Ovary (tissue), 10 donors: ENCODE measurements at places on chromosomes 16 and 17.
A peak's percentile ranks its signal among the peaks of the same experiment; 100 is the strongest.

DNA sequence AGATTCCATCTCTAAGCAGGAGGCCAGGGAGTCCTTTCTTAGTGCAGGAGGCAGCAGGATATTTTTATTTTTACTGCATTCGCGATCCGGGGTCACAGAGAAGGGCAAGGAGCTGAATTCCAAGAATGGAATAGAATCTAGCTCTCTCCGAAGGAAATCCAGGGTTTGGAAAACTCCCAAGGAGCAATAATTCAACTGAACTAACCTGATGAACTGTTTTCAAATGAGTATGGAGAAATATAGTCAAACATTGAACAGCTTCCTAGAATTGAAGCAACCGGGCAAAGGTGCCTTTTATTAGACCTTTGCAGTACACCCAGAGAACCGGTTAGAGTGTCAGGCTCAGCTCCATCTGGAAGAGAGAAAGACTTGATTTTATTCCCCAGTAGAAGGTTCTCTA lies 120.7 kb upstream of the MAF start:
- no peaks in the 10 kb centered on the region for H3K27me3 ChIP-seq
- H3K4me3 ChIP-seq = no peak overlapping the region
- peak overlapping the region; percentile 67 for H3K27ac ChIP-seq

DNA sequence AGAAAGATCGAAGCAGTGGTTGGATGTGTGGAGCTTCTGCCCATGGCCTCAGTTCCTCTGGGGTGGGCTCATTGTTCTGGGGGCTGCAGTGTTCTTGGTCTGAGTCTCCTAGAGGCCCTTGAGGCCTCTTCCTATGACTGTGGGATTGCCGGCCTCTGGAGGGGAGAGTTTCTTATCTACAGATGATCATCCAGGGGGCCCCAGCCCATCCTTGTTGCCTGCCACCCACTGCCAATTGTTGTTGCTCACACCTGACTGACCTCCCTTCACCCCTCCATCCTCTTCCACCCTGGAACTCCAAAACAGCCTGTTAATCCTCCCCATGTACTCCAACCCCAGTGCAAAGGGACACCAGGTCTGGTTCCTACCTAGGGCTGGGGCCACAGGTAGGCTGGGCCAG lies 5.9 kb downstream of the B3GNT9 start:
- no peak for DNase-seq
- no peaks in the 10 kb centered on the region for H3K4me1 ChIP-seq
- no peak overlapping the region for H3K4me3 ChIP-seq
- H3K27me3 ChIP-seq = no peaks in the 10 kb centered on the region
- H3K27ac ChIP-seq = no peak overlapping the region

- peak overlapping the region; percentile 72 for H3K4me3 ChIP-seq
- peak overlapping the region; percentile 96 for H3K27ac ChIP-seq
- H3K4me1 ChIP-seq = peaks cover 8% of the 10 kb centered on the region
- H3K27me3 ChIP-seq = no peaks in the 10 kb centered on the region
Observed at GRCh38 chr17:82098939-82099763, 1.1 kb upstream of the FASN start.

GRCh38 chr16:70687671-70688245 lies 1.9 kb upstream of the MTSS2 start:
- H3K27me3 ChIP-seq = no peaks in the 10 kb centered on the region
- H3K36me3 ChIP-seq = no peaks in the 10 kb centered on the region
- no peak overlapping the region for H3K4me3 ChIP-seq
- H3K4me1 ChIP-seq = peaks cover 60% of the 10 kb centered on the region

DNA sequence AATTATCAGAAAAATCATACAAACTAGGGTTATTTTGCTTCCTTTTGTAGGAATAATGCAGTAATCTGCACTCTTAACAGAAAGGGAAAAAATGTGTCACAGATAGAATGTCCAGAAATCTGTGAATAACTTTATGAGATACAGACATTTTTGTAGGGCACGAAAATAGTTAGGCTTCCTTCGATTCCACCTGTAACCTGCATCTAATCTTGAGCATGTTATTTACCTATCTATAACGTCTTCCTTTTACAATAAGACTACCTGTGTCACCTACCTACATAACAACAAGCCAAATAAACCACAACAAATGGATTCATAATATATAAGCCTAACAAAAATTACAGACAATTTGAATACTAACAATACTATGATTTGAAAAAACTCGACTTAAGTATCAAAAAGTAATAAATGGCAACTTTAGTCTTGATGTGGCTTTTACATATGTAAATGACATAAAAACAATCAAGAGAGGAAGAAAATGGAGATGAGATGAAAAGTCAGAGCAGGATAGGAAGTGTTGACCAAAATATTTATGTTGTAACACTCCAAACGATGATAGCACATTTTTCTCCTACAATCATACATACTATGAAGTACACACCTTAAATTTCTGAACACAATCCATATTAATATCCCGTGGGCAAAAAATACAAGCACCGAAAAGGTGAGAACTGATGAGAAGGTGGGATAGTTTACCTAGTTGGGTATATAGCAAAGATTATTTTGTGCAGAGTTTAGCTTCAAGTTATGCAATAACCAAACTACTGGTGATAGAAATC lies 2.5 kb downstream of the STAT5B start:
- DNase-seq = no peak
- no peak overlapping the region for H3K4me3 ChIP-seq
- H3K27me3 ChIP-seq = no peaks in the 10 kb centered on the region
- H3K36me3 ChIP-seq = no peaks in the 10 kb centered on the region

DNA sequence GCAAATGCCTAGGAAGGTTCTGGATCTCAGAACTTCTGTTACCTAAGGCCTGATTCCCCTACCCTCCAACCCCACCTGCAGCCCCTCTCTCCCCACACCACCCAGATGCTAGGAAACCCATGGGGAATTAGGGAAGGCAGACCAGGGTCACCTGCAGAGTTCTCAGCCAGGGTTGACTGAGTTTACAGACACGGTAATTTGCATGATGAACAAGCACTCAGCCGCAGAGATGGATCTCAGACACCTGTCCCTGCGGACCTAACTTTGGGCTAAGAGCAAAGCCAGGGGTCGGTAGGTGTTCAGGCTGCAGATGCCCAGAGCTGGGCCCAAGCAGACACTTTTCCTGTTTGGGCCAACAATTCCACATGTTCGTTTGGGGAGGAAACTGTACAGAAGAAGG lies 2.9 kb downstream of the ABI3 start:
- H3K27ac ChIP-seq = no peak overlapping the region
- no peak for DNase-seq
- H3K36me3 ChIP-seq = no peaks in the 10 kb centered on the region

GRCh38 chr16:57113042-57113453 lies 20.7 kb downstream of the CPNE2 start:
- no peak for DNase-seq
- no peak overlapping the region for H3K27ac ChIP-seq
- no peak overlapping the region for H3K4me3 ChIP-seq
- H3K27me3 ChIP-seq = no peaks in the 10 kb centered on the region
- no peaks in the 10 kb centered on the region for H3K4me1 ChIP-seq

GRCh38 chr17:60398227-60398959 lies 6.5 kb upstream of the USP32 start:
- H3K4me3 ChIP-seq = no peak overlapping the region
- H3K27me3 ChIP-seq = no peaks in the 10 kb centered on the region
- no peak overlapping the region for H3K27ac ChIP-seq

DNA sequence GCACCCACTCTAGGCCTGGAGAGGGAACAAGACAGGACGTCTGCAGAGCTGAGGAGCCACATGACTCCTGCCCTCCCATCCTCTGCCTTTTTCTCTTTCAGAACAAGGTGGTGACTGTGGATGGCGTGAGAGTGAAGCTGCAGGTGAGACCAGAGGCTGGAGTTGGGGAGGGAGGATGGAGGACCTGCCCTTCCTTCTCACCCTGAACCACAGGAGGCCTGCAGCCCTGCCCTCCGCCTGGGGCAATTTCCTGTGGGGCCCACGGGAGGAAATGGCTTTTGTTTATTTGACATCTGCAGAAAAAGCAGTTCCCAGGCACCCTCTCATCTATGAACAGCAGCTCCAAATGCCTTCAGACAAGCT lies 5.1 kb downstream of the RAB37 start:
- H3K4me3 ChIP-seq = no peak overlapping the region
- H3K4me1 ChIP-seq = peaks cover 12% of the 10 kb centered on the region
- DNase-seq = no peak
- H3K27ac ChIP-seq = no peak overlapping the region
- no peaks in the 10 kb centered on the region for H3K36me3 ChIP-seq

GRCh38 chr17:70786081-70786480 lies 616.7 kb downstream of the KCNJ2 start:
- DNase-seq = no peak
- H3K36me3 ChIP-seq = no peaks in the 10 kb centered on the region
- no peaks in the 10 kb centered on the region for H3K4me1 ChIP-seq

- no peaks in the 10 kb centered on the region for H3K36me3 ChIP-seq
- no peak for DNase-seq
- H3K27me3 ChIP-seq = no peaks in the 10 kb centered on the region
- no peak overlapping the region for H3K4me3 ChIP-seq
- H3K4me1 ChIP-seq = peaks cover 5% of the 10 kb centered on the region
- H3K27ac ChIP-seq = peak overlapping the region; percentile 16
Observed at GRCh38 chr16:2663553-2664546, 18.5 kb upstream of the KCTD5 start.

GRCh38 chr17:77929180-77929564 lies 29.3 kb upstream of the TNRC6C start:
- no peak overlapping the region for H3K4me3 ChIP-seq
- H3K27me3 ChIP-seq = no peaks in the 10 kb centered on the region
- H3K4me1 ChIP-seq = no peaks in the 10 kb centered on the region
- H3K27ac ChIP-seq = no peak overlapping the region

DNA sequence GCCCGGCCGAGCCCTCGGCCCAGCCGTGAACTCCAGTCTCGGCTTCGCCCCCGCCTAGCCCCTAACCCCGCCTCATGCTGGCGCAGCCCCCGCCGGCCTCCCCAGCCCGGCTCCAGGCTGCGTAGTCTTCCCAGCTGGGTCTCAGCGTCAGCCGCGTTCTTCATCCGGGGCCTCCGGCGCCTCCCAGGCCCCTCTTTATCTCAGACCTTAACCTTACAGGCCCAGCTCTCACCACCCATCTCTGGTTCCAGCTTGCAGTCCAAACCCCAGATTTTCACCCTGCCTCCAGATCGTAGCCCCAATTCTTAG lies at the start of gene PROCA1:
Gene PROCA1, minus strand, starts transcription at position 166 of the 309 bp plus-strand sequence. CDS start 228 bp downstream, outside the sequence.
- no peaks in the 10 kb centered on the region for H3K36me3 ChIP-seq
- peak within 1 kb of the TSS; percentile 66 for H3K4me3 ChIP-seq
- peak within 1 kb of the TSS; percentile 34 for H3K27ac ChIP-seq
- no peaks in the 10 kb centered on the region for H3K27me3 ChIP-seq
- H3K4me1 ChIP-seq = peaks cover 8% of the 10 kb centered on the region
- DNase-seq = no peak

GRCh38 chr17:27521281-27522027 lies 65.2 kb downstream of the KSR1 start:
- H3K36me3 ChIP-seq = no peaks in the 10 kb centered on the region
- peaks cover 8% of the 10 kb centered on the region for H3K4me1 ChIP-seq
- H3K4me3 ChIP-seq = no peak overlapping the region
- H3K27me3 ChIP-seq = no peaks in the 10 kb centered on the region
- no peak overlapping the region for H3K27ac ChIP-seq

DNA sequence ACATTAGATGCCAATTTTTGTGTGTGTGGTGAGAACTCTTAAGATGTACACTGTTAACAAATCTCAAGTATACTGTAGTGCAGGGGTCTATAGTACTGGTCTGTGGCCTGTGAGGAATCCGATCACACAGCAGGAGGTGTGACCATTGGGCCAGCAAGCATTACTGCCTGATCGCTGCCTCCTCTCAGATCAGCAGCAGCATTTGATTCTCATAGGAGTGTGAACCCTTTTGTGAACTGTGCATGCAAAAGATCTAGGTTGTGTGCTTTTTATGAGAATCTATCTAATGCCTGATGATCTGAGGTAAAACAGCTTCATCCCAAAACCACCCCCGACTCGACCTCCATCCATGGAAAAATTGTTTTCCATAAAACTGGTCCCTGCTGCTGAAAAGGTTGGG lies 12.6 kb downstream of the ZNF267 start:
- no peak overlapping the region for H3K4me3 ChIP-seq
- no peak for DNase-seq
- H3K4me1 ChIP-seq = peaks cover 3% of the 10 kb centered on the region
- H3K36me3 ChIP-seq = no peaks in the 10 kb centered on the region

DNA sequence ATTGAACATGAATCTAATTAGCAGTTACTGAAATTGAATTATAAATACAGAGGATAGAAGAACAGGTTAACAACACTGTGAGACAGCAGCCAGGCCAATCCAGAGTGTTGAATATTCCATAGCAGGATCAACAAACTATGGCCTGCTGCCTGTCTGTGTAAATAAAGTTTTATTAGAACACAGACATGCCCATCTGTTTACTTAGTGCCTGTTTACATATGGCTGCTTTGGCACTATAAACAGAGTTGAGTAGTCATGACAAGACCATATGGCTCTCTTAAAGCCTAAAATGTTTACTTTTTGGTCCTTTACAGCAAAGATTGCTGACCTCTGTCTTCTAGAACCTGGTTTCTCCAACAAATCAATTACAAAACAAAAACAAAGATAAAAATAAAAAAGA lies 115.4 kb upstream of the CDC42EP4 start:
- no peaks in the 10 kb centered on the region for H3K27me3 ChIP-seq
- no peak for DNase-seq
- H3K27ac ChIP-seq = no peak overlapping the region
- no peak overlapping the region for H3K4me3 ChIP-seq
- H3K36me3 ChIP-seq = no peaks in the 10 kb centered on the region

DNA sequence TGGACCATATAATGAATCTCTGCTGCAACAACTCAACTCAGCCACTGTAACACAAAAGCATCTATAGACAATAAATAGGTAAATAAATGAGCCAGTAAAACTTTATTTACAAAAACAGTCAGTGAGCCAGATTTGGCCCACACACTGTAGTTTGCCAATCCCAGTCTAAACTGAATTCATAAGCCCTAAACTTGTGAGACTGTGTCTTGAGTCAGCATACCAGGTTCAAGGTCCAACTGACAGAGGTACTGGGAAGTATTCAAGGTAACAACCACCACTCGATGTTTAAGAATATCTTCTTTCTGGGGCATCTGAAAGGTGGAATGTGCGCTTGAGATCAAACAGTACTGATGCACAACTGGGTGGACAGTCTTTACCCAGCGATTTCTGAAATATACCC lies 94.2 kb downstream of the HELZ start:
- no peaks in the 10 kb centered on the region for H3K4me1 ChIP-seq
- no peaks in the 10 kb centered on the region for H3K36me3 ChIP-seq
- no peak overlapping the region for H3K4me3 ChIP-seq
- no peak overlapping the region for H3K27ac ChIP-seq
- no peaks in the 10 kb centered on the region for H3K27me3 ChIP-seq

GRCh38 chr17:50708050-50709000 lies 611 bp upstream of the ANKRD40 start:
- H3K27ac ChIP-seq = peak overlapping the region; percentile 83
- DNase-seq = no peak
- no peaks in the 10 kb centered on the region for H3K36me3 ChIP-seq
- H3K4me1 ChIP-seq = peaks cover 15% of the 10 kb centered on the region
- no peaks in the 10 kb centered on the region for H3K27me3 ChIP-seq
- H3K4me3 ChIP-seq = peak overlapping the region; percentile 75
